Effector CD4-positive, alpha-beta T cell (primary cell): ENCODE measurements at places on chromosomes 3 and 15.

DNA sequence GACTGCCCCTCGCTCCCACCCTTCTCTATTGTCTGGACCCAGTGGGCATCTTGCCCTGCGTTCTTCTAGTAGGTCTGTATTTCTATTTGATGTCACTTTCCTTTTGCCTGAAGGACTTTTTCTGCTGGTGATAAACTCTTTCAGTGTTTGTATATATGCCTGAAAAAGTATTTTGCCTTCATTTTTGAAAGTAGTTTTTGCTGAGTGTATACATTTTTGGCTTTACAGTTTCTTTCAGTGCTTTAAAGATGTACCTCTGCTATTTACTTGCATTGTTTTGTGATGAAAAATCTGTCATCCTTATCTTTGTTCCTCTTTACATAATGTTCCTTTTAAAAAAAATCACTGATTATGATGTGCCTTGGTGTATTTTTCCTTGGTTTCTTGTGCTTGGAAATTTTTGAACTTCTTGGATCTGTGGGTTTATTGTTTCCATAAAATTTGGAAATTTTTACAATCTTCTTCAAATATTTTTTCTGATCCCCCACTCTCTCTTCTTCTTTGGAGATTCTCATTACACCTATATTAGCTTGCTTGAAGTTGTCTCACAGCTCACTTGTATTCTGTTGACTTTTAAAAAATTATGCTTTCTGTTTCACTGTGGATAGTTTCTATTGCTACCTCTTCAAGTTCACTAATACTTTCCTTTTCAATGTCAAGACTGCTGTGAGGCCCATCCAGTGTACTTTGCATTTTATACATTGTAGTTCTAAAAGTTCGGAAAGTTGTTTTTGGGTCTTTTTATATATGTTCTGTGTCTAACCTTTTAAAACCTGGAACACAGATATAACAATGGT, 67.8 kb downstream of the RGMA start:
- DNase-seq = no peak

GRCh38 chr3:180590396-180590795, 11.6 kb upstream of the TTC14 start:
- DNase-seq = no peak

GRCh38 chr3:48597408-48597800, 2.3 kb upstream of the COL7A1 start:
- DNase-seq = no peak

- no peak for DNase-seq
These were observed 96.5 kb upstream of the MYO5C start for GRCh38 chr15:52392008-52392687.

DNA sequence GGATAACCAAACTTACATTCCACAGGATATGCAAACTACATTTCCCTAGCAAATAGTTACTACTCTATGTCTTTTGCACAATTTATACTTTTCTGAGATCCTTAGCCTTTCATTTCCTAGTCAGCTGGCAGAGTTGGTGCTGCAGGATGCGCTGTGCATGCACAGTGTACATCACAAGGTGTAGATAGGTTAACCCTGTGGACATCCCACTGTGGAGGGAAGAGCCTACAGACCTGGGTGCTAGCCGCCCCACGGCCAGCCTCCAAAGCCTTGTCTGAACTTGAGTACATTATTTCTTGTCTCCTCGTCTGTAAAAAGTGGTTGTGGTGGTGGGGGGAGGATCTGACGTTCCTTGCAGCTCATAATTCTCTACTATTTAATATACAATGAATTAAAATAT, 3.5 kb downstream of the TNFSF10 start:
- no peak for DNase-seq

DNA sequence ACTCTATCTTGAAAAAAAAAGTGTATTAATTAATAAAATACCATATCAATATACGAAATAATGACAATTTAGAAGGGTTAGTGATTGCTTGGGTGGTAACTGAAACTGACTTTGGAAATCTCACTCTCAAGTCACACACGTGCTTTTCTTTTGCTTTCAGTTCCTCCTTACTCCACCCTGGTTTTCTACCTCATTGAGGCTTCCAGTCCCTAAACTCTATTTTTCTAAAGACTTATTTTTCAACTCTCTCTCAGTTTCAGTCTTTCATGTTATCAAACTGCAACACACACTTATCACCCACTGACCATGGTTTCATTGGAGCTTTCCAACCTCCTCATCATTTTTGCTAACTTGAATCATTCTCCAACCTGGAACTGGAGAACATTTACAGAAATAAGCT, 23.5 kb downstream of the IL12A start:
- no peak for DNase-seq
